ENCODE measurements at places on chromosomes 12 and 14. TPM values are rescaled to one million over a fixed set of nuclear protein-coding genes. Genes with fewer than 3 reads are reported as not detected.

DNA sequence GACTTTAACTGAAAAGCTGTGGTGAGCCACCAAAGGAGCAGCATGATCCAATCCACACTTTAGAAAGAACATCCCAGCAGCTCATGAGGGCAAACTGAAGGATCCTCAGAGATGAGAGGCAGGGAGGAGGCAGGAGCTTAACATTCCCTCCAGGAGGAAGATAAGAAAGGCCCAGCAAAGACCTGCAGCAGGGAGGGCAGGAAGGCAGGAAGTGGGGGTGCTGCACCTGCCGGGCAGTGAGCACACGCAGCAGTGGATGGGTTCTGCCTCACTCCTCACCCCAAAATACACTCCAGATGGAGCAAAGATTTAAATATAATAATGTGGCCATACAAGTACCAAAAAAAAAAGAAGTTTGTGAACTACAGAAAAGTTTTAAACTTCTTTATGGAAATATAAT is 48.4 kb downstream of the GCH1 start:
- H3K4me3 ChIP-seq: no peak overlapping the region
- peaks cover 25% of the 10 kb centered on the region for H3K4me1 ChIP-seq
- no peaks in the 10 kb centered on the region for H3K27me3 ChIP-seq
- H3K27ac ChIP-seq: peak overlapping the region; percentile 23

The RNF31 gene
- total RNA-seq: 86.5 TPM

- peaks cover 21% of the 10 kb centered on the region for H3K4me1 ChIP-seq
- no peaks in the 10 kb centered on the region for H3K36me3 ChIP-seq
These were observed 65.0 kb downstream of the PITPNM2 start for GRCh38 chr12:123085730-123086487.

DNA sequence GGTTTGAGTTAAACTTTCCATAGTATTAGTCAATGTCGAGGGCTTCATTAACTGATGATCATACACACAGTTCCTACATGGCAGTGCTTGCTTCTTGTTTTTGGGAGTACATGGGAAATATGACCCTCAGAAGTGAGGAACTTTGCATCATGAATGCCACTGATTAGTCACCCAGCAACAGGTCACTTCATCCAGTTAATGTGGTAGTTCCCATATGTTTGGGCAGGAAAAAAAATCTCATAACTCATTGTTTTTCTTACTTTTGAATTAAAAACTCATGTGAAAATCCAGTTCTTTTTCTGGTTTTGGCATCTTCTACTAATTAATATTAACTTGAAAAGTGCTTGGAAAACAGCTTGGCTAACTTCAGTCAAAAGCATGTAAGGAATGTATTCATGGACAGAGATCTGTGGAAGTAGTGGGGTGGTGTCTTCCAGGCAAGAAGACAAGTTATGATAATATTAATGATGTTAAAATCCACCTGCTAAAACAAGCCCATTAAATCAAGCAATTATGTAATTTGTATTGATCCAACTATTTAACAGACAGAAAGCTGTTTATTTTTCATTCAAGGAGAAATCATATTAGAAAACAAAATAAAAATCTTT is 309.1 kb upstream of the NAV3 start:
- no peak for DNase-seq
- no peak overlapping the region for H3K4me3 ChIP-seq
- H3K27ac ChIP-seq: no peak overlapping the region
- H3K4me1 ChIP-seq: no peaks in the 10 kb centered on the region
- H3K27me3 ChIP-seq: no peaks in the 10 kb centered on the region

DNA sequence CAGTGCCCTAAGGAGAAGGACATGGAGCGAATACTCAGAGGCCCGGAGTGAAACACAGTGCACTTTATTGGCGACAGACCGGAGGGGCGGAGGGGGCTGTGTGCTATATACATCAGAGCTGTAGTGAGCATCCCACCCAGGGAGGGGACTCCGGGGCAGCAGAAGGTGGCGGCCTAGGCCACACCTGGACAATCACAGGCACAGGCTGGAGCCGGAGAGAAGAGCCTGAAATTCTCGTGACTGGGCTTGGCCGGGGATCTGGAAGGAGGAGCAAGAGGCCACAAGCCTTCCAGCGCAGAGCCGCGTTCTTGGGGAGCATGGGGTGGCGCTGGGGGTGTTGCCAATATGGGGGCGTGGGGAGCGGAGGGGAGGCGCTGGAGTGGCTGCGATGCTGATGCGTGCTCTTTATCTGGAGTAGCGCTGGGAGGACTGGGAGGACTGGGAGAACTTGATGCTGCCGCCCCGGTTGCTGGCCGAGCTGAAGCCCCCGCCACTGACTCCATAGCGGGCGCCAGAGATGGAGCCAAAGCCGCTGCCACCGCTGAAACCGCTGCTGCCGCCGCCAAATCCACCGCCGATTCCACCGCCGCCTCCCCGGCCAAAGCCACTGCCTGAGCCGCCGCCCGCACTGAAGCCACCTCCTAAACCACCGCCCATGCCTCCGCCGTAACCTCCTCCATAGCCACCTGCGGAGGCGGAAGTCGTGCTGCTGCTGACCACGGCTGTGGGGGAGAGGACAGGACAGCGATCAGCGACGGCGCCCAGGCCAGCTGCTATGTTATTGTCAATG is 6.1 kb downstream of the KRT3 start:
- no peak overlapping the region for H3K27ac ChIP-seq
- DNase-seq: peak; percentile 3
- peaks cover 32% of the 10 kb centered on the region for H3K27me3 ChIP-seq
- H3K4me1 ChIP-seq: peaks cover 24% of the 10 kb centered on the region
- H3K4me3 ChIP-seq: no peak overlapping the region
